ENCODE measurements at places on chromosomes 4 and X.

DNA sequence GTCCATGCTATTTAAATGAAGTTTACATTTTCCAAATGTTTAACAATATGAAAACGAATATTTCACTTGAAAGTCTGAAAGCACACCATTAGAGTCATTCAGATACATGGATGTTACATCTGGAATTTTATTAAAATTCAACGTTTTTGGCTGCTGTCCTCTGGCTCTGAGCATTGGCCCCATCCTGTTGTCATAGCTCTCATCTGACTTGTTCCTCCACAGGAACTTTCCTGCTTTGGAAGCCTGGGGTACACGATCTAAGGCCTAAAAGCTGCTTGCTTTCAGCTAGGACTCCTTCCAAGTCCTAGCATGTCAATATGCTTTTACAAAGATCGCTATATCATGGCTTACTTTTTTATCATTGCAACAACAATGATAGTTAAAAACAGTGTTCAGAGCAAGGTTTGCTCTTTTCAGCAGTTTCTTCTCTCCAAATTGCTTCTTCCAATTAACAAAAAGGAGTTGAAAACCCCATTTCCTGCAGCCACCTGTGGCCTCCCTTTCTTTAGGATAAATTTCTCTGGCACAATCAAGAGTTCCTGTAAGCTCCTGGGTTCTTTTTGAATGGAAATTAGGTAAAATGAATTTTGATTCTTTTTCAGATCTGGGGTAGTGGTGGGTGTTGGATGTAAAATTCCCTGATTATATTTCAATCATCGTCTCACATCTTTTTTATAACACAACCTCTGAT is 413.4 kb upstream of the AGA start:
- no peak for DNase-seq

GRCh38 chr4:12729384-12729783 is 754.8 kb downstream of the RAB28 start:
- peak; percentile 33 for DNase-seq

GRCh38 chr4:83440899-83441298 is 14.7 kb downstream of the HELQ start:
- no peak for DNase-seq

- no peak for DNase-seq
Measured at GRCh38 chr4:184728858-184729257, 5.0 kb downstream of the CENPU start.

DNA sequence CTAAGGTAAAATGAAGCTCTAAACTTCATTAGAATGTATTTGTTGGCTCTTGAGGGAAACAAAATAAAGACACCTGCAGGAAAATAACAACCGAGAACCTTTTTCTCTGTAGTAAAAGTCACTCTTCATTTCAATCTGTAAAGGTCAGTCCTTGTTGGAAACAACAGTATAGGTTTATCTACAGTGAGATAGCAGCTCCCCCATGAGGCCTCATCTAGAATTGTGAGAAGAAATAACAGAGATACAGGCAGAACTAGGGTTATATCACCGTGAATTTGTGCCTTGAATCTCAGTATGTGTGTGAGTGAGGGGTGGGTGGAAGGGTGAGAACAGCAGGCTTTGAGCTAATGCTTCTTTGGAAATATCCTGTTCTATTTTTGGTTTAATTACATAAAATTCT is 107.8 kb upstream of the FMR1 start:
- DNase-seq: no peak

DNA sequence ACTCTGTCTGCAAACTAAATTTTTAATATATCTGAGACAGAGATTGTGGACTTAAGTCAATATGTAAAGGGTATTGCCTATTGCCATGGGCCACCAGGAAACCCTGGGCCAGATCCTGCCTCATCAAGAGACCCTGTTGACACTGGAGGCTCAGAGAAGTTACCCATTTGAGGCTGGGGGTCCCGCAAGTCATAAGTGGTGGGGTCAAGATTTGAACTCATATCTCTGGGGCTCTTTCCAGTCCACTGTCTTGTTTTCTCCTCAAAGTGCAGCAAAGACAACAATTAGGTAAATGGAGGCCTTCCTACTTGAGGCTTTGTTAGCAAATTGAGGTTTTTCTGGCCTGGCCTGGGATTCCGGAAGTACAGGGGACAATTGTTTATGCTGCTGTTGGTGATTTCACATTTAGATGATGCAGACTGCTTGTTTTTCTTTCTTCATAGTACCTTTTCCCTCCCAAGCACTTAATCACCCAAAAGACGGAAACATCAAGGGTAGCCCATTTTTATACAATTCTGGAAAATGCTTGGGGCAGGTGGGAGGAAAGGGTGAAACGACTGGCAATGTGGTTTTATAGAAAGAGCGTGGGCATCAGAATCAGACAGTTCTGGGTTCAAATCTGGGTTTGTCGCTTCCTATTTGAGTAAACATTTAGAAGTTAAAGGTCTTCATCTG is 160.0 kb downstream of the SMIM20 start:
- DNase-seq: no peak

DNA sequence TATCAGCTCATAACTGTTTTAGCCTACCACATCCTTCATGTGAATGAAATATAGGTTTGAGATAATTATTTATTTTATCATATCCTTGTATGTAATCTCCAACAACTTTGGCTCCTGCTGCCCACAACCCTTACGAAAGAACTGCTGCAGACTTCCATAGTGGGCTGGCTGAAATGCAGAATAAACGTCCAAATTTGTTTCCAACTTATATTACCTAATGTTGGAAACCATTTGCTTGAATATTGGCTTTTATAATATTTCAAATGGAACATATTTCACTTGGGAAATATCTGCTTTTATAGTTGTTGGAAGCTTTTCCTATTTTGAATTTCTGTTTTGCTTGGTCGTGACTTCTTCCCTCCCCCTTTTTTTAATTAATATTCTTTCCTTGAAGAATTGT is 45.0 kb upstream of the ITM2A start:
- no peak for DNase-seq

DNA sequence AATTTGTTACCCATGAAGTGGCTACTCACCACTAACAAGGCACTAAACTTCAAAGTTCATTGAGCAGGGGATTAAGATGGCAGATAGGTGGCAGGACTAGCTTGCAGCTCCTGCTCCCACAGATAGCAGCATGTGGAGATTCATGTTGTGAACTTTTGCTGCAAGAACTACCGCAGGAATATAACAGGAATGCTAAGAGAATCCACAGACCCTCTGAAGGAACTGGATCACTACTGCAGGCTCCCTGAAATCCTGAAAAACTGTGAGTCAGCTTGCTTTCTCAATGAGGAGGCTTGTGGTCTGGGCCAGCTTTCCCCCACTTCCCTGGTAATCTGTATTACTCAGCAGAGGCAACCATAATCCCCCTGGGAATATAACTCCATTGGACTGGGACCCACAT is 118.5 kb upstream of the VCX2 start:
- no peak for DNase-seq

DNA sequence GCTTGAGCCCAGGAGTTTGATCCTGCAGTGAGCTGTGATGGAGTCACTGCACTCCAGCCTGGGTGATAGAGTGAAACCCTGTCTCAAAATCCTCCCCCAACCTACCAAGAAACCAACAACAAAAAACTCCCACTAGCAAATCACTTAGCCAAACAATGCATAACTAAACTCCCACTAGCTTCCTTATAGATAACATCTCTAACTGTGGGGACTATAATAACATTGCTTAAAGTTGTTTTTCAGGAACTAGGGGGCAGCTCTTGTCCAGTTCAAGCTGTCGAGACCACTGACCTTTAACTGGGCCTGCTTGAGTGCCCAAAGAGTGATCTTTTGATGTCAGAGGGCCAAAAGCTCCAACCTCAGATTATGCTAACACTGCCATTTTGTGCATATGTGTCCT is 81.7 kb downstream of the FREM3 start:
- no peak for DNase-seq

DNA sequence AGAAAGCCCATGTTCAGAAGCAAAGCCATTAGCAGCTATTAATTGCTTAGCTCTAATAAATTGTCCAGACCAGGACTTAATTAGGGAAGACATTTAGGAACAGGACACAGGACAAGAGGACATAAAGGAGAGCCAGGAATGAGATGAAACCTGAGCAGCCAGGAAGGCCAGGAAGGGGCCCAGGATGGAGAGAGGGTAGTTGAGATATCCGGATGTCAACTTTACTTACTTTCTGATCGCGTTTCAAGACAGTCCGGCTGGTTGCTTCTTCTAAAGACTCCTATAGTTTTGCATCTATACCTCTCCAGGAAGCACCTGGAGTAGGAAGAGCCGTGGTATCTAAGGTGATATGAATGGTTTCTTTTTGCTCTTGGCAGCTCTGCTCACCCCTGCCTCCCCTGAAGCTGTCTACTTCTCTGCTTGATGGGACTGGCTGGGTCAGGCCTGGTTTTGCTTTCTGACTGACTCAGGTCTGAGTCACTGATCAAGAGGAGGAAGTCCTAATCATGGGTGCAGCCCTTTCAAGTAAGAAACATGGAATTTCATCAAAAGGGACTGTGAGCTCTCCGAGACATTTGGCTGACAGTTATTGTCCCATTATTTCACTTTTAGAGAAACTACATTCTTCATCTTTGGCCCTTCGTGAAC is 733.3 kb downstream of the RPA4 start:
- no peak for DNase-seq

DNA sequence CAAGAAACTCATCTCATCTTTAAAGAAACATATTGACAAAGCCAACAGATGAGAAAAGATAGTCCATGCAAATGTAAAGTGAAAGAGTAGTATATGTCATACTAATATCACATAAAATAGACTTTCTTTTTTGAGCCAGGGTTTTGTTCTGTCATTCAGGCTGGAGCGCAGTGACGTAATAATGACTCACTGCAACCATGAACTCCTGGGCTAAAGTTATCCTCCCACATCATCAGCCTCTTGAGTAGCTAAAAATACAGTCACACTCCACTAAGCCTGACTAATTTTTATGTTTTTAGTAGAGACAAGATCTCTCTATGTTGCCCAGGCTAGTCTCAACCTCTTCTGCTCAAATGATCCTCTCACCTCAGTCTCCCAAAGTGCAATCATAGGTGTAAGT is 51.8 kb upstream of the TRAM1L1 start:
- no peak for DNase-seq

DNA sequence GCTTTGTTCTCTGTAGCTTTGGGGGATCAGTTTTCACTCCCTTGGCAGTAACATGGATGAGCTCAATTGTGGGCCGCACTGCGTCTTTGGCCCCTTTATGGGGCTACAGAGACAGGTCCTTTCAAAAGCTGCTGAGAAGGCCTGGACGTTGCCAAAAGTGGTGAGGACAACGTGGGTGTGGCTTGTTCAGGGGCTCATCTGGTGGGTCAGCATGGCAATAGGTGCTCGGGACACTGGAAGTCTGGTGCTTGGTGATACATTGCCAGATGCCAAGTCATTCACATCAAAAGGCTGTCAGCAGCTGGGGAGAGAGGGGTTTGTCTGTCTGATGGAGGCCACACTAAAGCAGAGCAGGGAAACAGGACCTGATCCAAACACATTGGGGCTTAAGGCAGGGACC is 149.8 kb upstream of the EOLA2 start:
- no peak for DNase-seq

GRCh38 chrX:131199091-131199490 is 90.0 kb downstream of the IGSF1 start:
- no peak for DNase-seq

DNA sequence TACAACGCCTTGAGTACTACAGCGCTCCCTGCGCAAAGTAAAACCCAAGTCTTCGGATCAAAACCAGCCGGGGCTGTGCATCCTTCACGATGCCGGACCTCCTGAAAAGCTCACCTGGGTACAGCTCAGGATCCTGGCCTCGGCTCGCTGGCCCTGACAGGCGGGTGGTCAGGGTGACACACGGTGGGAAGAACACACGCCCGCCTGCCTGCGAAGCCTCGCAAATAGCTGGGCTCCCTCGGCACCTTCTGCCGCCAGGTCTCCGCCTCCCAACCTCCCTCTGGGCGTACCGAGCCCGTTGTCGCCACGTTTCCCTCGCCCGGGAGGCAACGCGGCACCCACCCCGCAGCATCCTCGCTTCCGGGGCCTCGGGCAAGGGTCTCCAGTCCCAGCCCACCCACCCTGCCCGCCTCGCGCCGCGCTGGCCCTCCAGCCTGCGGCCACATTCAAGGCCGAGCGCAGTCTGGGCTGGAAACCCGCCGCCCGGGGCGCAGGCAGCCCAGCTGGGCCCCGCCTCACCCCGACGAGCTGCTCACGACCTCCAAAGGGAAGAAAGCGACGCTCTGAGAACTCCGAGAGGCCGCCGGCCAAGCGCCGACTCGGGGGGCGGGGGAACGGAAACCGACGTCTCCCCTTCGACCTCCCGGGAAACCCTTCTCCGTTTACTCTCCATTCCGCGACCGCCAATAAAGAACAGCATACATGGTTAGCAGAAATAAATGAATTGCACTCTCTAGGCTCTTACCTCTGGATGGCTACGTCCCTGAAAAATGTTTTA is 511 bp downstream of the PPM1K start:
- DNase-seq: peak; percentile 84

- DNase-seq: no peak
Measured at GRCh38 chrX:82087699-82088098, 885.8 kb downstream of the SH3BGRL start.

DNA sequence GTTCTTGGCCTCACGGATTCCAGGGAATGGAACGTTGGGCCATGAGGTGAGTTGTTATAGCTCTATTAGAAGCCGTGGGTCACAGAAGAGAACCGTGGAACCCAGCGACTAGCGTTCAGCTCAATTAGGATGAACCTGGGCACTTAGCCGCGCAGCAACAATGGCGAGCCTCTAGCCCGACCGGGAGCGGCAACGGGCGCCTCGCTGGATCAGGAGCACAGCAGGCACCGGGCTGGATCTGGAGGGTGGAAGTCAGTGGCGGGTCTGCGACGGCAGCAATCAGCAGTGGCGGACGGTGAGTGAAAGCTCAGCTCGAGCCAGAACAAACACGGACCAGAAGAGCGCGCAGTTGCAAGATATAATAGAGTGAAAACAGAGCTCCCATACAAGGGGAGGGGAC is 34.2 kb downstream of the AGA start:
- no peak for DNase-seq

GRCh38 chr4:153259661-153260060 is 55.4 kb downstream of the TRIM2 start:
- DNase-seq: no peak

DNA sequence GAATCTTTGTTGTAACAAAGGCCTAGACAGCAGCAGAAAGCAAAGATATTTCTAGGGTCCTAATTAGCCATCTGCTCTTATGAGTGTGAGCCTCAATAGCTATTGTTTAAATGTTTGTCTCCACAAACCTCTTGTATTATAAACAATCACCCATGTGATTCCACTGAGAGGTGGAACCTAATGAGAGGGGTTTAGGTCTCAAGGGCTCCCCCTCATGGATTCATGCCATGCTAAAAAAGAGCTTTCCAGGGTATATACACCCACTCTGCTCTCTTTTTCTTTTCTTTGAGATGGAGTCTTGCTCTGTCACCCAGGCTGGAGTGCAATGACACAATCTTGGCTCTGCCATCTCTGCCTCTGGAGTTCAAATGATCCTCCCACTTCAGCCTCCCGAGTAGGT is 42.1 kb downstream of the TRIM61 start:
- DNase-seq: no peak

GRCh38 chr4:113170805-113171468 is 121.5 kb downstream of the ANK2 start:
- no peak for DNase-seq

DNA sequence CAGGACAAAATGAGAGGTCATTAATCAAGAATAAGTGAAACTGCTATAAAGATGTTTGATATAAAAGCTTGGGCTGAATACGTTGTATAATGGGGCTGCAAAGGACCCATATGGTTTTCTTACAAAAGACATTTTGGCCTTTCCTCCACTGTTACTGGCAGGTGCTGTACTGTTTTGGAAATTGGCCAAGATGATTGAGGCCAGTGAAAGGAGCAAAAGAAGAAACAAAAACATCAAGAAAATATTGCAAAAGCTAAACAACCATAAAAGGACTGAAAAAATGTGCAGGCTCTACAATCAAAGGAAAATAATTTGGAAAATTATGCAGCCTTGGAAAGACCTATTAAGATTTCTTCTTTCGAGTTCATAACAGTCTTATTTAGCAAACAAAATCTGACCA is 222.2 kb upstream of the PPP1R2C start:
- DNase-seq: no peak
